ENCODE measurements at places on chromosomes 7 and 10.

- no peak for DNase-seq
Observed at GRCh38 chr7:71338866-71339265, 206.9 kb downstream of the GALNT17 start.

DNA sequence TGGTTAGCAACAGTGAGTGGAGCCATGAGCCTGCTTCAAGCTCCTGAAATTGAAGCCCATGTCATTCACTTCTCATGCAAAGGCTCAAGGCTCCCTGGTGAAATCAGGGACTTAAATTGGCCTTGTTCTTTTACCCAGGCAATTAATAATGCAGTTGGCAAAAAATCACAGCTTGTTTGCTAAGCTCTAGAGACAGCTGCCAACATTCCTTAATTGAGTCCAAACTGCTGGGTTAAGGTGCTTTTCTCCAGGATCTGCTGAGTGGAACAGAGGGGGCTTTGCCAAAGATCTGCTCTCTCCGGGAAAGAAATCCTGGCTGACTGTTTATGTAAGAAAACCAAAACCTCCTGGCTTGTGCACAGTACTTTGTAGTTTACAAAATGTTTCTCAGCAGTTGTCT is 257.6 kb upstream of the GHITM start:
- no peak for DNase-seq

- no peak for DNase-seq
Observed at GRCh38 chr10:119700321-119700954, 25.4 kb upstream of the INPP5F start.

DNA sequence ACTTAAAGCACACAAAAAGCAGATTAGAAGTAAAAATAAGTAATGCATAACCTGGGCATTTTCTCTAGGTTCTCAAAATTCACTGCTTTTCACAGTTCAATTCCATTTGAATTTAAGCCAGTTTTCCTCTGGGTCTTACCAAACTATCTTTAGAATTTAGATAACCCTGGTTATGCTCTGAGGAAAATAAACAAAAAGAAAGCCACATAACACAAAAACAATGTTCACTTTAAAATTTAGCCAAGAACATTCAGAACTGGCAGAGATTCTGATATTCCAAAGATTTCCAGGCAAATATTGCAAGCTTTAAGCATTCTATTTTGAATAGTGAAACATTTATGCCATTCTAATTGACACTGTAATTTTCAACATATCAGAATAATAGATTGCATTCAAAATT is 50.7 kb upstream of the PRKG1 start:
- no peak for DNase-seq

- DNase-seq: no peak
Observed at GRCh38 chr10:56178210-56178609, 182.8 kb downstream of the ZWINT start.

GRCh38 chr10:31350891-31351290 is 31.9 kb downstream of the ZEB1 start:
- DNase-seq: no peak

- DNase-seq: no peak
Observed at GRCh38 chr10:132652936-132653590, 115.5 kb downstream of the INPP5A start.

GRCh38 chr7:99109108-99110051 is 34.5 kb downstream of the SMURF1 start:
- DNase-seq: peak; percentile 5

DNA sequence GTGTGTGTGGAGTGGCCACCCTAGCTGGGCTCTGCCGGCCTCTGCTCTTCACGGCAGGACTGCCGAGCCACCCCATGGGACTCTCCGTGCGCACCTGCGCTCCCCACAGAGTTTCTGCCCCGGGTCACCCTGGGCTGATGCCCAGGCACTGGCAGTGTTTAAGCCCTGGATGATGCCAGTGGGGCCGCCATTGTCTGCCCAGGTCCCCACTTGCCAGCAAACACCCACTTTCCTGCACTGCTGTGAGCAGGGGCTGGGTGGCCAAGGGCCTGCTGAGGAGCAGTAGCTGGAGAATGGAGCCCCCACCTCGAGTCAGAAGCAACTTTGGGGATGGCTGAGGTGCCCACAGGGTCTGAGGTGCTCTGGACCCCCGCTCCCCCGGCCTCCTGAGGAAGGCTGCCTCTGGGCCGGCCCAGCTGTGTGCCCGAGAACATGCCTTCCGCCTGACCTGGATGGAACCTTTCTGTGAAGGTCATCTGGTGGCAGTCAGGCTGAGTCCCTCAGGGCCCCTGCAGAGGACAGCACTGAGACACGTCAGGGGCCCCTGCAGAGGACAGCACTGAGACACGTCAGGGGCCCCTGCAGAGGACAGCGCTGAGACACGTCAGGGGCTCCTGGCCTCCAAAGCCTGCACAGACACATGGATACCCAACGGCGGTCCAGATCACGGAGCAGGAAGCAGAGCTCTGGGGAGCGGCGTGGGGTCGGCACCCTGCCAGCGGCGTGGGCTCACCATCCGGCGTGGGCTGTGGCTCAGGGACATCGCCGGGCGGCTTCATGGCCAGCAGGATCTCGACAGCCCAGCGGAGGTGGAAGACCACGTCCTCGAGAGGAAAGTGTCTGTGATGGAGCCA is 62.0 kb downstream of the CFAP46 start:
- no peak for DNase-seq

DNA sequence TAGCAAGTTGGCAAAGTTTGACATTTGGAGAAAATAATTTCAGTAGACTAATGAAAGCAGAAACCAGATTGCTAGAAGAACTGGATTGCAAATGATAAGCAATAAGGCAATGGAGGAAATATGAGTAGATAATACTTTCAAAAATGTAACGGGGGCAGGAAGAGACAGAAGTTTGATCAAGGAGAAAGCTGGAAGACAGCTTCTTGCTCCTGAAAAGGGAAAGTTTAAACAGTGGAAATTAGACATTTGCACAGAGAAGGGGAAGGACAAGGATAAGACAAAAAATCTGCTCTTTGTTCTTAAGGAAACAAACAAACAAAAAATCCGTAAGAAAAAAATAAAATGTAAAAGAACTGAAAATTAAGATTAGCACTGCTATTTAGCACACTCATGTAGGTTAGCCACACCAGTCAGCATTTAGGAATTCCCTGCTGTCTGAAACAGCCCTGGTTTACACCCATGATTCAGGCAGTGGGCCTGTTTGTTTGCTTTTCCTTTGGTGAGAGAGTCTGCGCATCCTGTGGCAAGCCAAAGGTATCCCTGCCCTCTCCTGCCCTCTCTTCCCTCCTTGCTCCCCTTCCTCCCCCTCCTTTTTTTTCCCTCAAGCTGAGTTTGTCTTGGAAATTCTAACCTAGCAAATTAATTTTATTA is 104.3 kb upstream of the CAV2 start:
- no peak for DNase-seq

- DNase-seq: no peak
Observed at GRCh38 chr7:2612445-2613097, 19.2 kb upstream of the TTYH3 start.

DNA sequence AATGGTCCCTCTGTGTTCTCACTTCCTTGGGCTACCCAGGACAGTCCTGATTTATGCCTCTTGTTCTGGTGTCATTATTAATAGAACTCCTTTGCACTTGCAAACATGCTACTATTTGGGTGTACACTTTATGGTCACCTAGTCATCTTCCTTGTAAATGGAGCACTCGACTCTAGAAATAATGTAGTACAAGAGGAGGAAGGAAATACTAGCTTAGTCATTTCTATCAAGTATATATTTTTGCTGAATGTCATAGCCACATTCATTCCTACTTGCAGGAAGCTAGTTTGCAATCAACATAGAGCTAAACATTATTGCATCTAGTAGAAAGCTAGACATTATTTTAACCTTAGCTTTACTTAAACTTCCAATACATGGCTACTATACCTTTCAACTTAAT is 335.3 kb downstream of the MAGI2 start:
- DNase-seq: no peak

- no peak for DNase-seq
Observed at GRCh38 chr10:31604096-31604495, 285.1 kb downstream of the ZEB1 start.

DNA sequence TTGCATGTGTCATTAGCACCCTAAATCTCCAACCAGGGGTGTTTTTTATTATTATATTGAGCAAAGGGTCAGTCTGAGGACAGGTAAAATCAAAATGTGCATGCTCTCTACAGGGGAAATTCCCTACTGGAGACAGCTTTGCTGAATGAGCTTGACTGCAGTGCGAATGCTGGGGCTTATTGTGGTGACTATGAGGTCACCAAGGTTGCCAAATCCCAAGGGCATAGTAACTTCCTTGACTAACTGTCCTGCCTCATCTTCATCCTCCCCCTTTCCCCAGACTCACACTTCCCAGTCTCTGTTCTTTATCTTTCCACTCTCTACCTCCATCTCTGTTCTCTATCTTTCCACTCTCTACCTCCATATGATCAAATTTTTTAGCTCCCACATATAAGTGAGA is 22.9 kb upstream of the AOC1 start:
- no peak for DNase-seq

DNA sequence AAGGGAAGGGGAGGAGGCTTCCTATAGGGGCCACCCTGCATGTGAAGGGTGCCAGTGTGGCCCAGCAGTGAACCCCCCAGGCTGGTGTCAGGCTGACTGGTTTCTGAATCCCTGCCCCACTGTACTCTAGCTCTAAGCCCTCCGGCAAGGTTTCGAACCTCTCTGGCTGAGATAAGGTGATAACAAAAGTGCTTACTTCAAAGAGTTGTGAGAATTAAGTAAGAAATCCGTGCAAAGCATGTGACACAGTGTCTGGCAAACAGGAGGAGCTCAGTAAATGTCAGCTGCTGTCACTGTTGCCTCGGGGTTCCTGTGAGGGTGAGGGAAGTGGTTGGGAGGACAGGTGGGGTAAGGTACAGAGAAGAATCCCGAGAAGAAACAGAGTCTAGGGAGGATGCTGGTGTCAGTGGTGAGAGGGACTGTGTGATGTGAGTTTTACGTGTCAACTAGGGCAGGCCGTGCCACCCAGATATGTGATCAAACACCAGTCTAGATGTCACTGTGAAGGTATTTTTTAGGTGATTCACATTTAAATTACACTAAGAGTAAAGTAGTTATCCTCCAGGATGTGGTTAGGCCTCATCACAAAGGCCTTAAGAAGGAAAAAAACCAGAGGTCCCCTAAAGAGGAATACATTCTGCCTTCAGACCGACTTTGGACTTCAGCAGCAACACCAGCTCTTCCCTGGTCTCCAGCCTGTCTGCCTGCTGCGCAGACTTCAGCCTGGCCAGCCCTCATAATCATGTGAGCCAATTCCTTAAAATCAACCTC is 64.4 kb downstream of the BPGM start:
- DNase-seq: peak; percentile 92

GRCh38 chr7:100485471-100485876 is 1.7 kb downstream of the NYAP1 start:
- no peak for DNase-seq

GRCh38 chr7:105452085-105452484 is 63.4 kb upstream of the SRPK2 start:
- DNase-seq: no peak

DNA sequence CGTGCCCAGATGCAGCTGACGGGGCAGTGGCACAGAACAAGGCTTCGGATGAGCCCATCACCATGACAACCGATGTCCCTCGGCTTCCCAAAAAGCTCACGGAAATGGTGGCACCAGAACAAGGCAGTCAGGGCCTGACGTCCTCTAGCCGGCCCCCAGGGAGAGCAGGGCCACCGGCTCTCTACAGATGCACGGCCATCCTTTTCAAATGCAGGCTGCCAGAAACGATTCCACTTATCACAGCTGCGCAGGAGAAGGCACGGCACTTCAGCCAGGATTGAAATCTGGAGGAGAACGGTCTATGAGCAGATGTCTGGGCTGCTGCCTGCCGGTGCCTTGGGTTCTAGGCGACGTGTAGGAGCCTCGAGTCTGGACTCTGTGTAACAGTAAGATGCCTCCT is 223.8 kb downstream of the ZMYND11 start:
- DNase-seq: no peak

DNA sequence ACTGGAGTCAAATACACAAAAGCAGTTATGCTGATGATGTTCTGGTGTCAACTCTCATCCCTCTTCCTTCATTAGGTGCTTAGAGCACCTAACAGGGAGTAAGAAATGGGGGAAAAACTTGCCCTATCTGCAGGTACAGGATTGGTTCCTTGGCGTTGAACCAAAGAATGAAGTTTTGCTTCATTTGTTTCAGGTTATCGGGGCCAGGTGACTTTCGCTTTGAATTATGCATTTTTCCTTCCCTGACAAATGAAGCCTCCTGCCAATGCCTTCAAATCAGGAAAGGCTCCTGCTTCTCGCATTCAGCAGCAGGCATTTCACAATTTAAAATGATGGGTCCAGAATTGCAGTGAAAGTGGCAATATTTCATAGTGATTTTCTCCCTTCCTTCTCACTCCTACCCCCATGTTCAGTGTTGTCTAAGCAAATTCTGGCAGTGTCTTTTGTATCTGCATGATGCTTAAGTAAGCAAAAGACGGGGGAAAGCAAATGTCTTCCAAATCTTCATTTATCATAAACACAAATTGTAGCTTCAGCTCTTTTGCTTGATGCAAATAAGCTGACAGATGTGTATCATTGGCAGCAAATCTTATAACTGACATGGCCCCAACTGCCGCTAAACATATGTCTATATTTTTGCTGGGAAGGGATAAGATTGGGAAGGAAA is 29.4 kb downstream of the DNAJB9 start:
- no peak for DNase-seq

DNA sequence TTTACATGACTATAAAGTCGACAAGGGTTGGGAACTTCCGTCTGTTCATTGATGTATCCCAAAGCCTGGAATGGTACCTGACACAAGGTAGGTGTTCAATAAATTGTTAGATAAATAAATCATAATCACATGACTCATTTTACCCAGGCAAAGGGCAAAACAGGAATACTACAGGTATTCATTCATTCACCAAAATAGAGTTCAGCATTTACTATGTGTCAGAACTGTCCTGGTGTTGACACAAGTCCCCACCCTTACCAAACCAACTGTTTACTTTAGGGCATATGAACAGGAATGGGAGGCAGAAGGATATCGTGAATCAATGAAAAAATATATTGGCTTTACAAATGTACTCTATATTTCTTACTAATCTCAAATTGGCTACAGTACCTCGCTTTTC is 666 bp upstream of the YAE1 start:
- no peak for DNase-seq

GRCh38 chr7:2941216-2941859 is 97.2 kb upstream of the GNA12 start:
- no peak for DNase-seq

DNA sequence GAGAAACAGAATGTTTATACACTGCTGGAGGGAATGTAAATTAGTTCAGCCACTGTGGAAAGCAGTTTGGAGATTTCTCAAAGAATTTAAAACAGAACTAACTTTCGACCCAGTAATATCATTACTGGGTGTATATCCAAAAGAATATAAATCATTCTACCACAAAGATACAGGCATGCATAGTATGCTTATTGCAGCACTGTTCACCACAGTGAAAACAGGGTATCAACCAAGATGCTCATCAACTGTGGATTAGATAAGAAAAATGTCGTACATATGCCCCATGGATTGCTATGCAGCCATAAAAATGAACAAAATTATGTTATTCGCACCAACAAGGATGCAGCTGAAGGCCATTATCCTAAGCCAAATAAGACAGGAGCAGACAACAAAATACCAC is 343.1 kb upstream of the KCND2 start:
- DNase-seq: no peak

All from stimulated activated naive CD4-positive, alpha-beta T cell (primary cell).